CD4-positive, alpha-beta memory T cell (primary cell): ENCODE measurements at places on chromosomes 5 and 9.

- DNase-seq = no peak
Measured at GRCh38 chr9:130288926-130289690, 23.5 kb downstream of the HMCN2 start.

DNA sequence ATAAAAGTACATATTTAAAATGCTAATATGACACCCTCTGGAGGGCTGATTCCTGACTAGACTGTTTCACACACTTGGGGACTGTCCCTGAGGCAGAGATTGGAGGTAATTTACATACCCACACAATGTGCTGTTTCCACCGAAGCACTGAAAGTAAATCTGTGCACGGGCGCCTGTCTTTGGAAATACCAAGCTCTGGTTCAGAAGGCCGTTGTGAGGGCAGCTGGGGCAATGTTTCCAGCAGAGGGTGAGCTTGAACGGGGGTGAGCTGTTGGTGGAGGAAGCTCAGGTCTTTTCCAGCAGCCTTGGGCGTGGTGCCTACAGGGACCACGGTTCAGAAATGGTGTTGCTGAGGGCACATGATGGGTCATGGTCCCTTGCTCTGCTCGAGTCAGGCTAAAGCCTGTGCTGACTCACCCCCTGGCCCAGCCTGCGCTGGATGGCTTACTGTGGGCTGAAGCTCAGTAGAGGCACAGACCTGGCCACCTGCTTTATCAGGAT, 25.8 kb upstream of the HMCN2 start:
- DNase-seq = no peak

DNA sequence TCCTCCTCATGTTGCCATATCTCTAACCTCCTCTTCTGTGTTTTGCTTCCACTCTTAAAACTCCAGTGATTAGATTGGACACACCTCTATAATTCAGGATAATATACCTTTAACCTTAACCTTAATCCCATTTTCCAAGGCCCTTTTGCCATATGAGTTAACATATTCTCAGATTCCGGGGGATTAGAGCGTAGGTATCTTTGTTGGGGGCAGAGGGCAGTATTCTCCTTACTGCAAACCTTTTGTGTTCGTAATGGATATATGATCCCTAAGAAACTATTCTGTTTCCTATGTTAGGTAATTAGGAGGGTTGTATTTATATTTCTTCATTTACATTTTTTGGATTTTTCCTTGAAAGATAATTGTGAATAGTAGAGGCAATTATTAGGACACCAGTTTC, 99.5 kb downstream of the VPS13A start:
- DNase-seq = no peak

DNA sequence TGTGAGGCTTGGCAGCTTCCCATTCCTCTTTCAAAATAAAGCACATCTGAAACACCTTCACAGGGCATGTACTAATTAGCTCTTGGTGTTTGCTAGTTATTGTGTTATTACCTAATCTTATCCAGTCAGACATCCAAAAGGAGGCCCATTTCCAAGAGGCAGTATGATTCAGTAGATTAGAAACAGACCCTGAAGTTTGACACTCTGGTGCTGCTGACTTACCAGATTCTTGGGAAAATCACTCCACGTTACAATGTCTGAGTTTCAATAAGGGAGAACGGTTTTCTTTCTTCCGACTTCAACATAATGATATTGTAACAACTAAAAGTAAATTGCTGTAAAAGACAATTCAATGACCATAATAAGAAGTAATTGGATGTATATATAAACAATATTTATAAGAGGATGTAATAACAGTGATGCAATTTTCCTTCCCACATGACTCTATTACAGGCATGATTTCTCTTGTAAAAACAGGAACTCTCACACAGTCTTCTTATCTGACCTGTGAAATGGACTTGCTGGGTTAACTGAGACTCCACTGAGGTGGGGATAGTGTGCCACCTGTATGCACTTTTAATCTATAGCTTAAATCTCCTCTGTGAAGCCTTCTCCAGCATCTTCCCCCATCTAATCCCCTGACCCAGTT, 181.3 kb upstream of the ELL2 start:
- DNase-seq = no peak

GRCh38 chr9:113151696-113152630, 1.2 kb downstream of the SLC31A2 start:
- no peak for DNase-seq

DNA sequence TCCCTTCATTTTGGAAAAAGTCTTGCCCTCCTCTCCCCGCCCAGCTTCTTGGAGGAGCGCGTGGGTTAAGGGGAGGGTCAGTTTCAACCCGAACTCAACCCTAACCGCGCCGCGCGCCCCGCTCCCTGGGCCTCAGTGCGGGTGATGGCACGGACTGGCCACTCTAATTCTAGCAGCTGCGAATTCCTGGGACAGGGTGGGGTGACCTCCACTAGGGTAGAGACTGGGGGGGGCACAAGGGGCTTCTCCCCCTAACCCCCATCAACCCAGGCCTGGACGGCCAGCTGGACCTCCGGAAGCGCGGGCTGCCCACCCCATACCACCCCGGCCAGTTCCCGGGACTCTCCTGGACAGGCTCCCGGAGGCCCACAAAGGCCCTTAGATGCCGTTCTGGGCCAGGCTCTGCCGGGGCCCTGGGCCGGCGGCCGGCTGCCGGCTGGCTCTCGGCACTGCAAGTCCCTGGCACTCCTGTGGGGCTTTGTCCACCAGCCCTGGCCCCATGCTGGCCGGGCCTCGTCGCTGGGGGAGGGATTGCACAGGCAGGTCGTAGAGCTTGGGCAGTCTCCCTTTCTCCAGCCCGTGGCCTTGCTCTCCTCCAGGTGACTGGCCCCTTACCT, 7.2 kb upstream of the PSD2 start:
- DNase-seq = no peak

DNA sequence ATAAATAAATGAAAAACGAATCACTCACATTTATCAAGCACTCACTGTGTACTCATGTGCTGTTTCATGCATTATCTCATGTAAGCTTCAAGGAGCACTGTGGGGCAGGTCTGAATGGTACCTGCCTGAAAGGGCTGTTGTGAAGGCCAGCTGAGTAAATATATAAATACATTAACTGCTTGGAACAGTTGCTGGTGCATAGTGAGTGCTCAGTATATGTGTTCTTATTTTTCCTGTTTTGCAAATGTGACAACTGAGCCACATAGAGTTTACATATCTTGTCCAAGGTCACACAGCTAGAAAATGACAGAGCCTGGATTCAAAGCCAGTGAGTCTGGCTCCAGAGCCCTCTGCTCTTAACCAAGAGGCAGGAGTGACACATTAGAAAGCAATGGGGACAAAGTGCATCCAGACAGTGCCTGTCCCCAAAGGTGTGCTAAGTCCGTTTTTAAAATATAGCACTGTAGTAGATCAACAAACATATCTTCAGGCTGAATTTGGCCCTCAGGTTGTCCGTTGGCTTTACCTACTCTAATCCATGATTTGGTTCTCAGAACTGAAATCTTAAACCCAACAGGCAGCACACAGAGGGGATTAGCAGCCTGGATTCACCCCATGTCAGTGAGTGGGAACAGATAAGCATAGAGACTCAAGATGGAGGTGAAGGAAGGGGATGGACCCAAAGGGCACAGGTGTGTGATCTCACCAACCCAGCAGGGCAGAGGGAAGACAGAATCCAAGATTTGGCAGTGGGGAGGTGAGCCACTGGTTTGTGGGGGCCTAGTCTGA, 70.8 kb downstream of the WWC1 start:
- DNase-seq = no peak

DNA sequence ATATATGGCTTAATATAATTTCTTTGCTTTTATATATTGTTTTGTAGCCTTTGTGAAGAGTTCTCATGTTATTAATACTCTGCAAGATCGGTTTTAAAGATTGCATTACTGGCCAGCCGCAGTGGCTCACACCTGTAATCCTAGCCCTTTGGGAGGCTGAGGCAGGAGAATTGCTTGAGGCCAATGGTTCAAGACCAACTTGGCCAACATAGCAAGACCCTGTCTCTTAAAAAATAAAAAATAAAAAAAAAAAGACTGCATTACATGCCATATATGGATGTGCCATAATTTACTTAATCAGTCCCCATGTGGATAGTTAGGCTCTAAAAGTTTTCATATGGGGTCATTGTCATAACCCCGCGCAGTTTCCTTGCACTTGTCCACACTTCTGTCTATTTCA, 31.0 kb upstream of the TNFAIP8 start:
- no peak for DNase-seq

GRCh38 chr9:92725766-92726165, 38.9 kb downstream of the BICD2 start:
- no peak for DNase-seq

DNA sequence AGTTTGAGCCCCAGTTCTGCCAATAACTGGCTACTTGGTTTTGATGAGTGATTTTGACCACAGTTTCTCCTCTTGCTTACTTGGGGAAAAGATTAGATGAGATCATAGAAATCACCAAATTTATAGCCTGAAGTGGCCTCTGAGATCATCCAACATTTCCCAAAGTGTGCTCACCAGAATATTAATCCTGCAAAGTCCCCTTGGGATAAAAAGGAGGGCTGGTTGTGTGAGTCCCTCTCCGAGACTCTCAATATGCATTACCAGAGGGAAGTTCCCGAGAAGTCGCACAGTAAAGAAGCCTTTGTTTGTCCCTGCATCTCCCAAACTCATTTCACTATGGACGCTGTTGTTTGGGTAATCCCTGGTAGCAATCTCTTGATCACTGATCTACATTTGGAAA, 88.4 kb upstream of the ADRA1B start:
- no peak for DNase-seq

DNA sequence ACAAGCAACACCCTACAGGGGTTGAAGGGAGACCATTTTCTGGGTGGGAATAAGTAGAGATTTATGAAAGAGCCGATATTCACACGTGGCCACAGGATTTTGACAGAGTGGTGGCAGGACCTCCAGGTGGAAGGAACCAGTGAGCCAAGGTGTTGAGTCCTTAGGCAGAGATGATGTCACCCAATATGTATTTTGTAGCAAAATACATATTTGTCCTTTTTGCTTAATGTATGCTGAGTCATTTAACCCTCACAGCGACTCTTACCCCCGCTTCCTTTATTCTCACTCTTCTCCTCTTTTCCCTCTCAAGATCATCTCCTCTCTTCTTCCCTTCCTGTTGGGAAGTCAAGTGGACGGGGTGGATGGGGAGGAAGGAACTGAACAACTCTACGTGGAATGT, 215.7 kb upstream of the S1PR3 start:
- DNase-seq = no peak

- DNase-seq = no peak
Measured at GRCh38 chr5:181245427-181246275, 1.9 kb upstream of the RACK1 start.

DNA sequence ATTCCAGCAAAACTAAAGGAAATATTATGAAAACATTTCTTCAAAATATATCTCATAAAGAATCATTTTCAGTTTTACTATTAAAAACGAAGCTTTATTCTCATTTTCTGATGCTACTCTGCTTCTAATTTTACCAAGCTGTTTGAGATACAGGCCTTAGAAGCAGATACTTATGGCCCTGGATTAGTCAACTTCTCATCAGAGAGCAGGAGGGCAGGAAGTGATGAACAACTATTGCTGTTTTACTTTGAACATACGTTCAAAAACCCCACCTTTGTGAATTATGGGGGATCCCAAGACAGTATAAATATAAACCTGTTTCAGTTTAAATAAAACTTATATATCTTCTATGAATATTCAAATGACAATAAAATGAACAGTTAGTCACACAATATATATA, 16.0 kb downstream of the MPDZ start:
- no peak for DNase-seq

GRCh38 chr9:536597-537511, 304.6 kb upstream of the DMRT1 start:
- no peak for DNase-seq

GRCh38 chr5:20300110-20300509, 312.1 kb upstream of the CDH18 start:
- no peak for DNase-seq
